ENCODE measurements at places on chromosomes 4 and X. TPM values are rescaled to one million over a fixed set of nuclear protein-coding genes. Genes with fewer than 3 reads are reported as not detected.

The MCF2 gene
- 0.54 TPM for polyA plus RNA-seq

The MGST2 gene
- polyA plus RNA-seq = 47.3 TPM

The DDX53 gene
- polyA plus RNA-seq = not detected

GRCh38 chr4:38783109-38783460, 295 bp upstream of the TLR10 start:
- DNase-seq = no peak

DNA sequence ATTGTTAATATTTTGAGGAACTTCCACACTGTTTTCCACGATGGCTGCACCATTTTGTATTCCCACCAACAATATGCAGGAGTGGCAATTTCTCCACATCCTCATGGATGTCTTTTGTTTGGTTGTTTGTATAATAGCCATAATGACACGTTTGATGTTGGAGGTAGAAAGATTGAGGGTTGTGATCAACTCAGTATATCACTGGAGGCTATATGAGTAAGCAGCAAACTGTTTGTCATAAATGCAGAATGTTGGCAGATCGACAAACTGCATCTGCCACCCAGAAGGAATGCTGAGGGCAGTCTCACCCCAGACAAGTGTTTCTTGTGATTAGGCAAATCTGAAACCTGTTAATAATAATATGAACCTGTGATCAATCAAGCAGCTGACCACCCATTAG, 243.9 kb upstream of the WDFY3 start:
- no peak for DNase-seq

Data from brain (organoid and tissue), 16 donors.